ENCODE measurements at places on chromosomes 3 and 15.

- DNase-seq: no peak
Measured at GRCh38 chr3:178048768-178049167, 487.5 kb upstream of the KCNMB2 start.

DNA sequence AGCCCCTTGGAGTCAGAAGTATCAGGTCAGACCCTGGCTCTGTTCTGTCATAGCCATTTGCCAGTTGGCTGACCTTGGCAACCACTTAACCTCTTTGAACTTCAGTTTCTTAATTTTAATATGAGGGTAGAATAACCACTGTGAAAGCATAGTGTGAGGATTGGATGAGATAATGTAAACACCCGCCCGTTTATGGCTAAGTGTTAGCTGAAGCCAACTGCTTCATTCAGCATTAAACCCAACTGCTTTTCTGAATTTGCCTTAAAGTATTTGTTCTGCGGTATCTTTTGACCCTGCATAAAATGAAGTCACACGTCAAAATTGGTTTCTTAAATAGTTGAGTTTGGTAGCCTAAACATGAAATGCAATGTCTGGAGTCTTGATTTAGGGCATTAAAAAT is 121.5 kb upstream of the ABHD17C start:
- no peak for DNase-seq

DNA sequence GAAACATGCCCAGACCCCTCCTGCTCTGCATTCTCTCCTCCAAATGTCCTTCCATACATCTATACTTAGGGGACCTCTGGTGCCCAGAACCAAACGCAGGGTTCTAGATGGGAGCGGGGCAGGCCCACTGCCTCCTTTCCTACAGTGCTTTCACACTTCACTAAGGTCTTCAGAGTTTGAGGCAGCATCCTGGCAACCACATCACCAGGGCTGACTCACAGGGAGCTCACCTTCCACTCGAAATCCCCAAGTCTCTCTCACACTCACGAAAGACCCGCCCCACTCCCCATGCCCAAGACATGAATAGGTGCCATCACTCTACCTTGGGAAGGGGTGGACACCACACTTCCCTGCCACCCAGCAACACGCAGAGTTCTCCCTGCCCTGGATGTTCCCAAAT is 18.9 kb downstream of the HOMER2 start:
- no peak for DNase-seq

DNA sequence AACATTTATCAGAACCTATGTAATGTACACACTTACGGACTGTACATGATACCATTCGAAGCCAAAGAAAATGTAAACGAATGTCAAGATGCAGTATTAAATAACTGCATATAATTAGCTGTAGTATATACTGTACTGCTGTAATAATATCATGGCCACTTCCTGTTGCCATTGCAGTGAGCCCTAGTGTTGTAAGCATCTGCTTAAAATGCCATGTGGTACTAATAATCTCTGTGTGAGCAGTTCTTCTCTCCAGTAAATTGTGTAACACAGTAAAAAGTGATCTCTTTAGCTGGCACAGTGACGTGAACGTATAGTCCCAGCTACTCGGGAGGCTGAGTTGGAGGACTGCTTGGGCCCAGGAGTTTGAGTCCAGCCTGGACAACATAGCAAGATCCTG is 8.6 kb downstream of the SPG11 start:
- DNase-seq: no peak

- no peak for DNase-seq
Measured at GRCh38 chr3:10529809-10530208, 24.4 kb upstream of the ATP2B2 start.

DNA sequence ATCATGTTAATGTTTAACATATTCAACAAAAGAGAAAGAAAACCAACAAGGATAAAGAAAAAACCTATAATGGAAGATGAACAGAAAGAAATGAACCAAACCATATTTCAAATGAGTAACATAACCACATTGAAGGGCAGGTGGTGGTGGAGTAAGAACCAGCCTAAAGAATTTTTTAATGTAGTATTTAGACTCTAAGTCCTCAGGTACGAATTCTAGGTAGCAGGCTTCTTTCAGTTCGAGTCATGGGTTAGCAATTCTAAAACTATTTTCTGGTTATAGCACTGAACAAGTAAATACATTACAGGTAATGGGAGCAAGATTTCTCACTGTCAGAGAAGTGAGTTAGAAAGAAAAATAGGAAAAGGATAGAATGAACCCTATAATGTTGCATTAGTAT is 24.4 kb downstream of the DCBLD2 start:
- no peak for DNase-seq
